ENCODE measurements at places on chromosomes 11 and 22.

DNA sequence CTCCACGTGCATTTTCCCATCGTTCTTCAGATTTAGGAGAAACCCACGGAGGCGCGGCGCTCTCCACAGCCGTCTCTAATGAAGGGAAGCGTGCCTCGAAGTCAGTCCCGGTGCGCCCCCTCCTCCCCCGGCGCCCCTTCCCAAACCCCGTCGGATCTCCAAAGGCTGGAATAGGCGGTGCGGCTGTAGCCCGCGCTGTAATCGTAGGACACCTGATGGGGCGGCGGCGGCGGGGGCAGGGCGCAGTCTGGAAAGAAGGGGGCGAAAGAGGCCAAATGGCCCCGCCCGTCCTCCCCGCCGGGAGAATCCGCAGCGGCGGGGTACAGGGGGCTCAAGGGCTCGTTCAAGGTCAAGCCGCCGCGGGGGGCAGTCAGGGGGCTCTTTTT lies 1.3 kb downstream of the FAM181B start:
- no peak for DNase-seq

DNA sequence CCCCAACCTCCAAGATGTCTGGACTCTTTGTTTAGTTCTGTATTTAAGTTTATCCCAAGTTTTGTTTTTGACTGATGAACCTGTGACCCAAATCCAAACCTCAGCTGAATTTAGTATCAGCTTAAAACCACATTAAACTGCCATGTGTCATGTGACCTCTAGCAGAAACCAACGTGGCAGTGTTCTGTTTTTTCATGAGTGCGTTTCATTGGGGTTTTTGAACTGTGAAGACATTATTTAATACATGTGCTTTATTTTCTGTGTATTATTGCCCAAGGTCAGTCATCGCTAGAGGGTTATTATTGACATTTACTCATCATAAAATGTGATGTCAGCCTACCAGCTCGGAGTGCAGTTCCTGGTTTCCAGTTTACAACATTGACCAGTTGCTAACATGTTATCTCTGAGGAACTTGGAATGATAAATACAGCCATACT lies 1.8 kb downstream of the TLCD5 start:
- DNase-seq = no peak

- DNase-seq = no peak
These were observed 6.8 kb upstream of the CREB3L1 start for GRCh38 chr11:46270684-46271083.

- DNase-seq = no peak
These were observed 49.3 kb upstream of the CD44 start for GRCh38 chr11:35089666-35090065.

DNA sequence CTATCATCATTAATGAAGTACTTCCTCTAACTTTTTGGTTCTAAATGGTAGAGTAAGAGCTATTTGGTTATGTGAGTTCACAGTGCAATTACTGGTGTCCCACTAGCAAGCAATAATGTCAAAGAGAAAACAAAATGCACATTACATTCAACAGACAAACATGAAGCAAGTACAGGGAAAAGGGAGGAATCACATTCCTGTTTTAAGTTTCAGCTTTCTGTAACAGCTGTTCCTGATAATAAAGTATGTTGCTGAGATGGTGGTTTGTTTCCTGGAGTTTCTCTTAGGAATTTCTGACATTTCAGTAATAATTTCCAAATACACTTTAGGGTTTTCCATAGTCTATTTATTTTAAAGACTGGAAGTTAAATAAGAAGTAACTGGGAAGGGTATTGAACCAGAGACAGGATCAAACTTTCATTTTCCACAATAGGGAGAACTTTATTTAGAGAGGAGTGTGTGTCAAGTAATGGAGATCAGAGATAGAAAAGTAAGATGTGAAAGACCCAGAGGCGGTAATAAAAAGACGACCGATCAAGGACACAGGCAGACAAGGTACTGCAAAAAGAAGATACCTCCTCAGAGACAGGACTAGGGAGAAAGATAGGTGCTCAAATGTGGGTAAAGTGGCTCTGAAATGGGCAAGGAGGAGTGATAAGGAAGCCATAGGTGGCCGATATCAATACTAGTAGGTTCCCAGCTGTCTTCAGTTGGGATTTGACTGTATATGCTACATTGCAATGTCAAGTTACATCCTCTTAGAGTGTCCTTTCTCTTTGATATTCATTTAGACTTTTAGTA lies 20.8 kb upstream of the CLNS1A start:
- DNase-seq = no peak

GRCh38 chr22:46234969-46235368 lies 15.1 kb downstream of the CDPF1 start:
- DNase-seq = peak; percentile 67

DNA sequence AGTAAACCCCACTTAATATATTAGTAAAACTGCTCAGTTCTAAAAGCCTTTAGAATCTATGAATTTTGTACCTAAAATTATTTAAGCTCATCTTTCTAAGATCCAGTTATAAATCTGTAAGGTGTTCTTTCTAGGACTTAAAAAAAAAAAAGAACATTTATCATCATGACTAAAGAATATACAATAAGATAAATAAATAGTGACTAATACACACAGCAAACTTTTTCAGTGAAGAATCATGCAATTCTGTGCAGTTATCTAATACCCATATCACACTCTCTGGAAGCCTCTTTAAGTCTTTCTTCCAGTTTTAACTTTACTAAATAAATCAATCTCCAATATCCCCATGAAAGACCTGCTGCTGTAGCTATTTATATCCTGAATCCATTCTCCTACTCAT lies 59.8 kb downstream of the CEP57 start:
- DNase-seq = no peak

DNA sequence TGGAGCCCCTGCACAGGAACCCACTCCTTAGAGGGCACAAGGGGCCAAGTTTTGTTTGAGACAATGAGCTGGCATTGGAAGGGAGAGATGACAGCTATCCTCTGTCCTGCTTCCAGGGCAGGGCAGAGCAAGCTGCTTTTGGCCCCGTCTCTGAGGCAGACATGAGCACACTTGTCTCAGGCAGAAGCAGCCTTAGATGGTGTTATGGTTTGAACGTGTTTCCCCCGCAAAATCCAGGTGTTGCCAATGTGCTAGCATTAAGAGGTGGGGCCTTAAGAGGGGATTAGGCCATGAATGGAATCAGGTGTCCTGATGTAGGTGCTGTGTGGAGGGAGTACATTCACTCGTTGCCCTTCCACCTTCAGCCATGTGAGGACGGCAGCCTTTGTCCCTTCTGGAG lies 2.5 kb downstream of the TP53AIP1 start:
- DNase-seq = no peak

GRCh38 chr11:69232821-69233743 lies 60.9 kb upstream of the MYEOV start:
- no peak for DNase-seq

- no peak for DNase-seq
These were observed 29.5 kb downstream of the KCNJ1 start for GRCh38 chr11:128837627-128838026.

DNA sequence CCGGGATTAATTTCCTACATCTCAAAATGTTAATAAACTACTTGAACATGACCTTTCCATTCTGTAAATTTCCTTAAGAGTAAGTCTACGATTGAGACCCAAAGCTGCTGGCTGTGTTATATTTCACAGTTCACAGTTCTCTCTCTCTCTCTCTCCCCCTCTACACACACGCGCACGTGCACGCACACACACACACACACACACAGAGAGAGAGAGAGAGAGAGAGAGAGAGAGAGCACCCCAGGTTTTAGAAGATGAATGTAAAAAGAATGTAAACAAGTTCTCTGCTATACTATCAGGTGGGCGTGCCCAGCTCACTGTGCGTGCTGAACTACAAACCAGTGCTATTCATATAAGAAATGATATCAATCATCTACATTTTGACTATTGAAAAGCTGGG lies 3.3 kb downstream of the BDNF start:
- no peak for DNase-seq

DNA sequence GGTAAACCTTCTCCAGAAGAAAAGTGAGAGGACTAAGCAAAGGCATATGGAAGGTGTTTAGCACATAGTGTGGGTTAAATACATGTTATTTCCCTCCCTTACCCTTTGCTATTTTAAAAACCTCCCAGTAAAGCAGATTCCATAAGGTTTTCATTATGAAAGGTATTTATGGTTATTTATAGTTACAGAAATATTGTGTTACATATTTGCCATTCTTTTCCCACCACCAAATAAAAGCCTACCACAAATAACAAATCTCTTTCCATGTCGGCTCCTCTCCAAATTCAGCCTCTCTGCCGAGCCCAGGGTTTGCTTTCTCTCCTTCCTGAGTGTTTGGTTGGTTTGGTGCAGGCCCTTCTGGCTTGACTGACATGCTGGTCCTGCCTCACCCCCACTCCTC lies 64.4 kb downstream of the INSC start:
- no peak for DNase-seq

DNA sequence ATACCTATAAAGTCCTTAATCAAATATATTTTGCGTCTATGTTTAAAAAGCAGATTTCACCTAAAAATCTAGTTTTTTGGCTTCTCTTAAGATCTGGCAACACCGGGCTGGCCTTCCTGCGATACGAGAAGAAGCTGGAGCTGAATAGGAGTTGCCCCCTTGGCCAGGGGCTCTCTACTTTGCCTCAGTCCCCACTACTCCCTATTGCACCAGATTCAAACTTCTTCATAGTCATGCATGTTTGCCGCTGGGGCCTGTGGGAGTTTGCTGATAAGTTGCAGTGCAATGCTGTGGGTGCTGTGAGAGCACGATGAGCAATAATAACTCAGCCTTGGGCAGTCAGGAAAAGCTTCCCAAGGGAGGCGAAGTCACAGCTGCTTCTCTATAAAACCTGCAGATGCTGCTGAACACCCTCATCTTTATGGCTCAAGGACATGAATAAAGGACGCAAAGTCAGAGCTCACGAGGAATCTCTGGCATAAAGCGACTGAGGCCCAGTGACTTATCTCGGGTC lies 15.2 kb upstream of the EIF3D start:
- DNase-seq = no peak

GRCh38 chr11:62611705-62612365 lies 740 bp downstream of the EML3 start:
- peak; percentile 18 for DNase-seq

- DNase-seq = no peak
These were observed 130.1 kb upstream of the ZC3H12C start for GRCh38 chr11:109963101-109963500.

DNA sequence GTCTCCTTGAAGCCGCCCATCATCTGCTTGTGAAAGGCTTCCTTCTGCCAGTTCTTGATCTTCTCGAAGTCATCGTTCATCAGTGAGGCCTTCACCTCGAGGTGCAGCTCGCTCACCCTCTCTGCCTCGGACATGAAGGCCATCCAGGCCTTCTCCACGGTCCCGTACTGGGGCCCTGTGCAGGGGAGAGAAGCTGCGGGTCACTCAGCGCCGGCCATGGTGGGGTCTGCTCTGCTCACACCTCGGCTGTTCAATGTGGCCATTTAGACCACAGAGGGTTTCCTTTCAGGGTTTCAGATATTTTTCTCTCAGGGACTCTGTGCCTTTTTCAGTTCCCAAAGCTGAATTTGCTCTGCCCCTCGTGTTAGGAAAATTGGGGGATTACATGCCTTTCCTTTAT lies 33.9 kb upstream of the ARFGAP3 start:
- no peak for DNase-seq

GRCh38 chr11:62545437-62546243 lies 966 bp downstream of the AHNAK start:
- no peak for DNase-seq

GRCh38 chr11:79129702-79130101 lies 311.1 kb downstream of the TENM4 start:
- DNase-seq = no peak

DNA sequence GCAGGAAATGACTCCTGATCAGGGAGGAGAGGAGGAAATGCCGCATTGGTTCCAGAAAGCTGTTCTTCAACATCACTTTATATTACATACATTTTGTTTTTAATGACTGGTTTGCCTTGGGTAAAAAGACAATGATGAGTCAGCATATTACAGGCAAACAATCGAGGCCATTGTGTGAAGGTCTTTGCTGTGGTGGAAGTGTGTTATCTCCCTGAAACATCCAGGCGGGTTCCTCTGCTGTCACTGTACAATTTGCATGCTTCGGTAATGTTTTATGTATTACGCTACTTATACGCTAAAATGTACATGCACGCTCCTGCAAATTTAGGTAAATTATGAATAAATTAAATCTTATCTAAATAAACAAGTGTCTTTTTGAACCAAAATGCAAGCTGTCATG lies 161.1 kb downstream of the KIRREL3 start:
- DNase-seq = no peak

GRCh38 chr11:33178443-33179180 lies 17.3 kb upstream of the CSTF3 start:
- no peak for DNase-seq

DNA sequence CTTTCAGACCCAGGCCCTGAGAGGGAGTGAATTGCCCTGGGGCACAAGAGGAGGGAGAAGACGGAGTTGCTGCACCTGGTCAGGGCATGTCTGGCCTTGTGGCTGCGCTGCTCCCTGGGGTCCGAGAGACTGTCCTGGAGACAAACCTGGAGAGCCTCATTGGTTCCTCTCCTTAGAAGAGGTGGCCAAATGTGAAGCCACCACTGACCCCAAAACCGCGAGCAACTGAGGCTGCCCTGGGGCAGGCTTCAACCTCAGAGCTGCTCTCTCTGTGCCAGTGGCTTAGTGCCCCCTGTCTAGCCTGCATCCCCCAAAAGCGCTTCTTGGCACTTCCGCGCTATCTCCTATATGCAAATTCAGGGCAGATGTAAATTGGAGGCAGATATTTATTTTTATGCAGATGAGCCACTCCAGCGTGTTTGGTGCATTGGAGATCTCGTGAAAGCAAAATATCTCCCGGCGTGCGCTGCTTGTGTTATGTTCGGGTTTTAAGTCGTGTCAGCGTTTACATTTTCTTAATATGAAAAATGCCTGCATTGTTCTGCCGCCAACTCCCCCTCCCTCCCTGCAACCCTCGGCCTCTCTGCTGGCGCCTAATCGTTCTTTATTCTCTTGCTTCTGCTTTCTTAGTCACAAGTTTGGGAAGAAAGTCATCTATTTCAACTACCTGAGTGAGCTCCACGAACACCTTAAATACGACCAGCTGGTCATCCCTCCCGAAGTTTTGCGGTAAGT lies 69.5 kb downstream of the ARHGAP8 start:
- DNase-seq = no peak

DNA sequence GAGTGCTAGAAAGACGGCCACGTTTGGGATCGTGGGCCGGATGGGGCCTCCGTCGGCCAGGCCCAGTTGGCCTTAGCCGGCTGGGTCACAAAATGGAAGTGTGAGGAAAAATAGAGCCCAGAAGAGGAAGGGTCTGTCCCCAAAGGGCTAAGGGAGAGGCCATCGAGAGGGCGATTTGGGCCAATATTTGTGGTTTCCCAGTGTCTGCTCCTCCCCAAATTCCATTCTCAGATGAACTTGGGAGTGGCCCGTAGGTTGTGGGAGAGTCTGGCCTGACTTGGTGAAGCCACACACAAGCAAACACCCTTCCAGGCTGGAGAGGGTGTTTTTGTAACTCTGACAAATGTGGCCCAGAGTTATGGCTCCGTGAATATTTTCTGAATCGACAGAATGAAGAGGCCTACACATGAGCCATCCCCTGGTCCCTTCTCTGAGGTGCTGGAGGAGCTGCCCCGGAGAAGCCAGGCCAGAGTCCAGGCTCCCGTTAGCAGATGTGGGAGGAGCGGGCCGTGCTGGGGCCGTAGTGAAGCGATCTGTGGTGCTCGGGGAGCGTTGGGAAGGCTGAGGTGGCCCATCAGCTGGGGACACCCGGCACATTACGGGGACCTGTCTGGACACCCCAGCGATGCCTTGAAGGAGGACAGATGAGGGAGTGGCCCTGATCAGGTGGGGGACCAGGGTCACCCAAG lies 73.5 kb upstream of the PPARA start:
- DNase-seq = no peak

GRCh38 chr22:38163844-38164550 lies 17.6 kb downstream of the PLA2G6 start:
- no peak for DNase-seq

GRCh38 chr11:128055576-128056217 lies 531.7 kb downstream of the ETS1 start:
- DNase-seq = no peak

All from hematopoietic multipotent progenitor cell treated with erythropoietin and hydrocortisone succinate and interleukin-3 and kit ligand, for 15 days (in vitro differentiated cells).